ENCODE measurements at places on chromosomes 3 and 15.

DNA sequence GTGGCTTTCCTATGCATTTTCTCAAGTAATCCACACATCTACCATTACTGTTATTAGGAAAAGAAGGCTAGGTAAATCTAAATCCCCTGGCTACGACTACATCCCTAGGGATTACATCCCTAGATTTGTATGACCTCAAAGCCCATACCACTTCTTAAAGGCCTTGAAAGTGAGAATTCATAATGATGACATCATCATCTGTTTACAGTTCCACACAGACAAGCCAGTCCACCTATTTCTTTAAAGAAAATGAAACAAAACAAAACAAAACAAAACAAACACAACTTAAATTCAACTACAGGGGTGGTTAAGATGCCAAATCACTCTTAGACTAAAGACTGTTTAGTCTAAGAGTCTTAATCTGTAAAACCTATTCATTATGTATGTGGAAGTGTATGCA is 5.7 kb downstream of the WDR72 start:
- no peak for DNase-seq

- DNase-seq = no peak
Observed at GRCh38 chr15:74055804-74056203, 26.5 kb downstream of the GOLGA6A start.

DNA sequence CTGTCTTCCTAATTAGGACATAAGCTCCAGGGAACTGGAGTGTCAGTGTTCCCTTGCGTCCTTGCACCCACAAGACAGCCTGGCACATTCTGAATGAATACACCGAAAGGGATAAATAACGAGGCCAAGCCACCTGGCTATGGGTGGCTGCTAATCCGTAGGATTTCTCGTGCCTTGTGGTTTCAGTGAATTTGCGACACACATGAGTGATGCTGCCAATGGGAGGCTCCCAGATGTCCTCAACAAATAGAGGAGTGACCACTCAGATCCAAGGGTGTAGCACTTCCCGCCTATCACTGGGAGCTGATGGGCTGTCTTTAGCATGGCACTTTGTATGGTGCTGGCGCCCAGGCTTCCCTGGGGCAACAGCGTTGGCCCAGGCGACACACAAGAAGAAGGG is 43.4 kb downstream of the APBA2 start:
- no peak for DNase-seq

- DNase-seq = peak; percentile 29
Observed at GRCh38 chr3:58422756-58423325, 10.8 kb downstream of the PDHB start.

DNA sequence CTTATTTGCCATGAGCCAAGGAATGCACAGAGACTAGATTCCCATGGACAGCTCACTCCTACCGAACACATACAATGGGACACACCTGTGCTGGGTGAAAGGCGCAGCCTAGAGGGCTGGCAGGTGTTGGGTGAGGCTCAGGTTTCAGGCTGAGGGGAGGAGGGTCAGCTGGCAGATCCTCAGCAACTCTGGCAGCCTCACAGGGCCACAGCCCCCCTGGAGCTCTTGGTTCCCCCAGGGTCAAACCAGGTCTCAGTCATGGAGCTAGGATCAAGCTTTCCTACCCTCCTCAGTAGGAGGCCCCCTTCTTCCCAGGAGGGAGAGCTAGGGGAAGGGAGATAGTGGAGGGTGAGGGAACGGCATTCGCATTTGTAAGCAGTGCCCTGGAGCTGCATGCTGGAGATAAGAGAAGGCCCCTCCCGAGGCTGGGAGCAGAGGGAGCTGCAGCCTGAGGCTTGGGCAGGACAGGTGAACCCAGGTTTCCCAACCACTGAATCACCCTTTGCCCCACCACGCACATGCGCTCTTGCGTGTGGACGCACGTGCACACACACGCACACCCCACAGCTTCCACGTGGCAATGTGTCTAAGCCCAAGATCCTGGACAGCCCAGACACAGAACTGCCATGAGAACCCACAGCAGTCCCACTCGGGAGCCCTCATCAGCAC is 26.3 kb upstream of the TFRC start:
- DNase-seq = no peak

- no peak for DNase-seq
Observed at GRCh38 chr3:181735911-181736310, 24.2 kb downstream of the SOX2 start.

DNA sequence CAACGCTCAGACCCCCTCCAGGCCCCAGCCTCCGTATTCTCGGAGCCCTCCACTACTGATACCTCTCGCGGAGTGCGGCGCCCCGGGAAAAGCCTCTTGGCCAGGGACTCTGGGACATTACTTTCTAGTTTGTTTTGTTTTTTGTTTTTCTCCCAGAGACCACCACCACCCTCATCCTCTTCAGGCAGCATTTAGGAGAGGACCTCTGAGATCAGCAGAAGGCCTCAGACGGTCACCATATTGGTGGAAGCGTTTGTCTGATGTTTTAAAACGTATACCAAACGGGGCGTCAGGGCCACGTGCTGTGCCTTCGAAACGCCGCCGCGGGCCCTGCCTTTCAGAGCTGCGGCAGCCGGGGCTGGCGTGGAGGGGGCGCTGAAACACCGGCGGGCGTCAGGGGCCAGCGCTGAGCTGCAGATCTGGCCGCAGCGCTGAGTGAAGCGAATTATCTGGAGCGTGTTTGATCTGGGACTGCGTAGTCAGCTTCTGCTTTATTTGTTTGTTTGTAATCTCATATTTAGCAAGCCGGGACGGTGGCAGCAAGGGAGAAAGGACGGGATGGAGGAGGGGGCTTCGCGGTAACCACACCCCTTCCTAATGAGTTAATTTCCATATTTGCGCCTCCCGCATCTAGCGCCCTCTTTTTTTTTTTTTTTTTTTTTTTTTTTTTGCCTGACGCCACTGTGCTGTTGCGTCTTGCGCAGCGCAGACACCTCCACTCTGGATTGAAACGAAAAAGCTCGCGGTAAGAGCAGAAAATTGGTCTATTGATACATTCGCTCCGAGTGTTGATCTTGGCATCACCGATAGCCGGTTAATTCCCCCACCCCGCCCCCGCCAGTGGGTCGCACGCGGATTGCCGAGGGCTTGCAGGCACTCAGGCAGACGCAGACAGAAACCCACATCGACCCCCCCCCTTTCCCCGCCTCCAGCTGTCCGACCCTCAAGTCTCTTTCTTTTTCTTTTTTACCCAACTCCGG is 14.9 kb downstream of the SOX2 start:
- no peak for DNase-seq

- no peak for DNase-seq
Observed at GRCh38 chr3:47416041-47416440, 35.2 kb downstream of the PTPN23 start.

DNA sequence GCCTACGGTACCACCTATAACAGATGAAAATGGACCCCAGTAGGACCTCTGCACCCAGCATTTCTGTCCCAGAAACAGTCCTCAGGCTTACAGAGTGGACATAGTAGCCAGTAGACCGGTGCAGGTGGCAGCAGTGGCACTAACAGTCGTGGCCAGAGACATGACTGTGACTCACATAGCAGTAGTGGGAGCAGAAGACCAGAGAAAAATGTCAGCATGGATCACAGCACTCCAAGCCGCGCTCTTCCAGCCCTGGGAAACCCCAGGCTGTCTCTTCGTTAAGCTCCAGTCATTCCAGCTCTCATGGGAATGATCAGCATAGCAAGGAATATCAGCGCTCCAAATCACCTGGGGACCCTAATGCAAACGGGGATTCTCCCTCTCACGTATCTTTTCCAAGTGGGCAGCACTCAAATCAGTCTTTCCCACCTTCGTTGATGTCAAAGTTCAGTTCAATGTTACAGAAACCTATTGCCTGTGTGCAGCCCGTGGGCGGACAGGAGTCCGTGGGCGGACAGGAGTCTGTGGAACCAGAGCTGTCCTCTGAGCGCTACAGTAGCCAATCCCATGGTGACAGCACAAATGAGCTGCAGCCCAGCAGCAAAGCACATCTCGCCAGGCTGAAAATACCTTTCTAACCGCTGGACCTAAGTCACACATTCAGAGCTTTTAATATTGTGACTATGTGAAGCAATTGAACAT is 10.5 kb downstream of the BFSP2 start:
- no peak for DNase-seq

DNA sequence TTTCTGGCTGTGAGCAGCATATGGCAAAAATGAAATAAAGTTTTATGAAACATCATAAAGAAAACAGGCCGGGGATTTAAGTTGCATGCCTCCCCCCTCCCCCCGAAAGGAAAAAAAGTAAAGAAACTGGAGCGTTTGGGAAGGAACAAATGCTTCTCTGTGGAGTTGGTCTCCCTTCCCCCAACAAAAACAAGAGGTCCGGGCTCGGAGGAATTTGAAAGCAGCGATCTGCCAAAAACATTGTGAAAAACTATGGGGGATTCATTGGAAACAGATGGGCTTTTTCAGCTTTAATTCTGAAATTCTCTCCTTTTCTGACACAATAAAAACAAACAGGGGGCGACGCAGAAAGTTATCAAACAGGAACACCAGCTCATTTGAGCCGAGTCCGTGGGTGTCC is 17.0 kb downstream of the RGMA start:
- DNase-seq = no peak

GRCh38 chr3:8488877-8489276 is 12.7 kb upstream of the LMCD1 start:
- DNase-seq = no peak

GRCh38 chr3:177061369-177061768 is 135.9 kb downstream of the TBL1XR1 start:
- no peak for DNase-seq

- peak; percentile 57 for DNase-seq
Observed at GRCh38 chr3:27686642-27687041, 35.5 kb downstream of the EOMES start.

- no peak for DNase-seq
Observed at GRCh38 chr3:45320986-45321385, 67.4 kb upstream of the LARS2 start.

DNA sequence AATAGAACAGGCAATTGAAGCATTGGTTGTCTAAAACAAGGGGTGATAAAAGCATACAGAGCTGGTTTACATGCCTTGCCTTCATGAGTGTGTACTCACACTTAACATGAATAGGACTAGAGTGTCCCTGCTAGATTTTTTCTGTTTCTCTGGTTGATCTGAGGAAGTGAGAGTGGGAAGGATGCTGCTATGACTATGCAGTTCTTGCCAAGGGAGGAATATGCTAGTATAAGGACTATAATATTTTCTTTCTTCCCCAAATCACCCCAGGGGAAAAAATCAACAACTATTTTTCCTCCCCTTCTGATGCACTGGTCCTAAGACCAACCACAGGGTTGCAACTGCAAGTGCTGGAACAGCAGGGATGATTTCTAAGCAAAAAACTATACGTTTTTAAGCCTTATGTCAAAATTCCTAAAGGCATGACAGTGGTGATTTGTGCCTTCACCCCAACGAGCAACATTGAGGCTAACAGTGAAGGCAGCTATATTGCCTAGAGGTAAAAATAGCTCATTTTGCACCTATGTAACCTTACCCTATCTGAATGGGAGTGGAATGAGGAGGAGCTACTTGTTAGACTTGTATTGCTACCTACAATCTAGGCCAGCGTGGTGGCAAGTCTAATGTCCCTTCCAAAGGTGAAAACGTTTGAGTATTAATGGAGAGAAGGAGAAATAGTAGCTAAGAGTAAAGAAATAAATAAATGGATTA is 33.5 kb upstream of the USP8 start:
- no peak for DNase-seq

DNA sequence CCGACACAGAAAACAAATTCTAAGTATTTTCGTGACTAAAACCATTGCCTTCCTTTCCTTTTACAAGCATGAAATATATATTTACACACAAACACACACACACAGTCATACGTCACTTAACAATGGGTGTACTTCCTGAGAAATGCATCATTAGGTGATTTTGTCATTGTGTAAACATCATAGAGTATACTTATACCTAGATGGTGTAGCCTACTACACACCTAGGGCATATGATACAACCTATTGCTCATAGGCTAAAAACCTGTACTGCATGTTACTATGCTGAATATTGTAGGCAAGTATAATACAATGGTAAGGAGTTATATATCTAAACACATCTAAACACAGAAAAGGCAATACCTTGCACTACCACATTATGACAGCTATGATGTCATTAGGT is 28.6 kb downstream of the COL6A5 start:
- no peak for DNase-seq

DNA sequence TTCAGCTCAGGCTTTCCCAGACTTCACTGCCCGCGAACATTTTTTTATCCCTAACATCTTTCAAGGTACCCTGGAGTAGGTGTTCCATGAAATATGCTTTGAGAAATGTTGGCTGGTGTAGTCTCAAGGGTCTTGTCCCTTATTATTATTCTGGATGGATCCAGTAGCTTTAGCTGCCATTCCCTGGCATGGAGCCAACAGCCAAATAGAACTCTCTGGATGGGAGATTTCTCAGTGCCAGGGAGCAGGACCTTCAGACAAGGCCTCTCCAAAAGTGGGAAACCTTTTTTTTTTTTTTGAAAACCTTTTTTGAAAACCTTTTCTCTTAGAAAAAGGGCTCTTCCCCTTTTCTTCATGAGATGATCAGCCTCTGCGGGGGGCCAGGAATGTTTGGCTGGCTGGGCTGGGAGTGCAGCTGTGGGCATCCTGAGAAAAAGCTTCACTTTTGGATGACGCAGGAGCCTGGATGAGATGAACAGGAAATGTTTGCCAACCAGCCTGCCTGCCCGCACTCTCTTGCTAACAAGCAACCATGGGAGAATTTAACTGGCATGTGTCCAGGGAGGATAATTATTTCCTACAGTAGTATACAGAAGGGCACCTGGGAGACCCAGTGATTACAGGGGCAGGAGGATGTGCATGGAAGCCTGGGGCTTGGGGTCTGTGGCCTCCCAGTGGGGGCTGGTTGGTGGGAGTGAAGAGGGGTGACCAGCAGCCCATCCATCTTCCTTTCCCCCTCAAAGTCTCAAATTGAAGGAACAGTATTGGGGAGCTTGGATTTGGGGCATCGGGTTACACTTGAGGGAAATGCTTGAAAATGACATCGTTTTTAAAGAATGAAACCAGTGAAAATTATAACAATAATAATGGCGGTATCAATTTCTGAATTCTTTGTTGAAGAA is 109.1 kb upstream of the LRIG1 start:
- peak; percentile 10 for DNase-seq

DNA sequence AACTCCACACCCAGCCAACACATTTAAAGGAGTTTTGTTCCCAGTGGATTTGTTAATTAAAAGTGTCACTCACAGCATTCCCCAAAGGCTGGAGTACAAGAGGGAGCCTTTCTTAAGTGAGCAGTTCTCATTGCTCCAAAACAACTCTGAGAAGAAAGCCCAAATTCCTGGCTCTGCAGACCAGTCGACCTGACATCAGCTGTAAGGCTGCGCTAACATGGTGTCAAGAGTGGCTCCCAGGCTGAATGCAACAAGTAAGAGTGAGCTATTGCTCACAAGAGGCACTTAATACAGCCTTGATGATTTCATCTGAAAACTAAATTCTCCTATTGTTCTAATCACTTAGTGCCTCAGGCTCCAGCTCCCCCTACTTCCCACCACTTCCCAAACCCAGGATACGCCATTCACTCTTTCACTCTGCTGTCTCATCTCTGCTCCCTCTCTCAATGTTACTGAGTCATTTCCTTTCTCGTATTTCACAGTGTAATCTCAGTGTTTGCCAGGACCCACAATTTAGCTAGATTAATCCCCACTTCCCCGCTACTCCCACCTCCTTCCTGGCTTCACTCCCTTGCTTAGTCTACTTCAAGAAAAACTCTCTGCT is 81.8 kb downstream of the WWTR1 start:
- peak; percentile 99 for DNase-seq

All from ELR (cell line).